Testis (tissue), 5 donors: ENCODE measurements at places on chromosomes 6 and 20. TPM values are rescaled to one million over a fixed set of nuclear protein-coding genes. Genes with fewer than 3 reads are reported as not detected.

GRCh38 chr6:2625581-2625980 is 125.1 kb downstream of the MYLK4 start:
- DNase-seq: no peak

- peak; percentile 76 for DNase-seq
Observed at GRCh38 chr6:27894839-27895762, 17.1 kb downstream of the OR2B2 start.

DNA sequence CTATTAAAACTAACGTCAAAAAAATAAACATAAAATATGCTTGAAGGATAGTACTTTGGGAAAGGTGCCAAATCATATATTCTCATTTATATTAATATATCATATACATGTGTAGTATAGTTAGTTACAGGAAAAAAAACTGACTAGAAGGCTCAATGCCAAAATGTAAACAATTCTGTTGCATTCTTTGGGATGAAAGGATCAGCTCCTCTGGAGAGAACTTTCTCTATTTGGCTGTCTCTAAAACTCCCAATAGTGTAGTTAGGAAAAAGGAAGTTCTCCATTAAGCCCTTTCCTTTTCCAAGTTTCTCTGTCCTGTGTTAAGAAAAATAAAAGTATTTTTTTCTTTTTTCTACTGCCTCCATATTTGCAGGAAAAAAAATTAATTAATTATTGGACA is 86.5 kb upstream of the BTN3A2 start:
- no peak for DNase-seq

DNA sequence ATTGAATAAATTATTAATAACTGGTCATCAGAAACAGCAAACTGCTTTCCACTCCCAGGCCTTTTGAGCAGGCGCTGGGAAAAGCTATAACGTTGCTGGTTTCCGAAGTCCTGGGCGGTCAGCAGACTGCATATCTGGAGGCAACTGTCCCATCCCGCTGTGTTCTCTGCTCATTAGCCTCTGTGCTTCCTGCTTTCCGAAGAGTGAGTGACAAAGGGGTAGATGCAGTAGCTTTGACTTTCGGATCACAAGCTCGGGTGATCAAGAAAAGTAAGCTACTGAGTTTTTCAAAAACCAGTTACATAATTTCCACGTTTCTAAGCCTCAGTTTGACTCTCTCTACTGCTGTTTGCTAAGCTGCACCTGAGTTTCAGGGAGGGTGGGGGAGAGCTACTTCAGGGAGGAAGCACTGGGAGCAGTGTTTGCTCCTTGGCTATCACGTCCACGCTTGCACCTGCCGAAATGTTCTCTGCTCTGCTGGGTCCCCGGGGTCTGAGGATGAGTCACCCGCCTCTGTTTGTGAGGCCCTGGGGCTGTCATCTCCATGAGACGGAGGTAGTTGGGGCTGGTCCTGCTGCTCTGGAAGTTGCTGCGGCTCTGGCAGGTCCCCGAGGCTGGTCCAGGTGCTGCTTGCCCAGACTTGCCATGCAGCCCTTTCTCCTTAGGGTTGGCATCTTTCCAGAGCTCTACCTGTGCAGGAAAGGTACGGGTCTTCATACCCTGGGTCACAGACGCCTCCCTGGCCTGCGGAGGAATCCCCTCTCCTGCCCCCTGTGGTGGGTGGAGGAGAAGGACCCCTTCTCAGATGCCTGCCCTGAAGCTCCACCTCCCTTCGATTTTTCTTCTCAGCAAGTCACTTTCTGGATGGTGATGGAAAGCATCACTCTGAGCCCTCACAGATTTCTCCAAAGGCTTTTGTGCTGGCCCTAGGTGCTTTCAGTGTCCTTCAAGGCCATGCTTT is 220.0 kb downstream of the QKI start:
- no peak for DNase-seq

GRCh38 chr20:43531091-43531443 is 23.6 kb downstream of the L3MBTL1 start:
- no peak for DNase-seq

Gene PLCB1
- total RNA-seq: 9.8 TPM

DNA sequence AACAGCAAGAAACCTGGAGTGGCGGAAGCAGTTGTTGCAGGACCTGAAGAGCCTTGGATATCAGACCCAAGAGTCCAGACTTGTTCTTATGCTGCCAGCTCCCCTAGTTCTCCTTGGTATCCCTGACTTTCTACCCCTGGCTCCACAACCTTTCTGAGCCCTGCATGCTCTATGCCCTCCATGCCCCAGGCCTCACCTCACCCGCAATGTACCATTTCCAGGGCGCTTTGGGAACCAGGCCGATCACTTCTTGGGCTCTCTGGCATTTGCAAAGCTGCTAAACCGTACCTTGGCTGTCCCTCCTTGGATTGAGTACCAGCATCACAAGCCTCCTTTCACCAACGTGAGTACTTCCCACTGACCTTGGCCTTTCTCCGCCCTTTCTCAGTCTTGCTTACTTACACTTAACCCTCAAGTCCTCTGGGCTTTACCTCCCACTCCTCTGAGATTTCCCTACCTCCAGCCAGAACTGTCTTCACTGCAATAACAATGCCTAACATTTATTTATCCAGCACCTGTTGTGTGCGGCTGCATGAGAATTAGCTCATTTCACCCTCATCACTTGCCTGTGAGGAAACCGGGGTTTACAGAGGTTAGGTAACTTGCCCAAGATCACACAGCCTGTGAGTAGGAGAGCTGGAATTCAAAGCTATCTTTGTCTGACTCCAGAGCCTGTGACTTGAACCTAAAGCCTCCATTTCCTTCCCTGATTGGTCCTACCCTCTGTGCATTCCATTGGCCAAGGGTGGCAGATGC is 2.3 kb downstream of the POFUT1 start:
- DNase-seq: no peak

Gene TCP11
- 193 TPM for total RNA-seq

- DNase-seq: no peak
Observed at GRCh38 chr20:32858189-32858588, 534 bp upstream of the EFCAB8 start.

- no peak for DNase-seq
Observed at GRCh38 chr6:115575285-115575684, 485.4 kb downstream of the FRK start.

GRCh38 chr6:118744261-118744941 is 93.0 kb upstream of the CEP85L start:
- DNase-seq: no peak

Gene HLA-DOA
- 1.7 TPM for total RNA-seq

GRCh38 chr6:16751251-16751946 is 9.9 kb downstream of the ATXN1 start:
- DNase-seq: no peak

- peak; percentile 93 for DNase-seq
Observed at GRCh38 chr6:2876210-2877056, 26.7 kb downstream of the SERPINB9 start.

DNA sequence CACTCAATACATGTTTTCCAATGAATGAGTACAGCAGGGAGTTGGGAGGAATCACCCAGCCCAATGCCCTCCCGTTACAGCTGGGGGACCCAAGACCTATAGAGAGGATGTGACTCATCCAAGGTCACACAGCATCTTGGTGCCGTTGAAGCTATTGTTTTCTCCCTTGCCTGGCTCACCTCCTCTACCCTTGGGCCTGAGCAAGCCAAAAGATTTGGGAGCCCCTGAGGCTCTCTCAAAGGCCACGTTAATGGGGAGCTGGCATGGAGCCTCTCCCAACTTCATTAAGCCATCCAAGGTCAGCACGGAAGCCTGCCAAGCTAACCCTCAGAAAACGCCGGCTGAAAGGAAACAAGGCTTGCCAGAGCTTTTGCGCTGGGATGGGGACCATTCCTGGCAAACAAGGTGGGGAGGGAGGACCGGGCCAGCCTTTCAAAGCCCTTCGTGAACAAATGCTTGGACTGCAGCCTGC is 30.4 kb downstream of the KCNB1 start:
- DNase-seq: peak; percentile 42

DNA sequence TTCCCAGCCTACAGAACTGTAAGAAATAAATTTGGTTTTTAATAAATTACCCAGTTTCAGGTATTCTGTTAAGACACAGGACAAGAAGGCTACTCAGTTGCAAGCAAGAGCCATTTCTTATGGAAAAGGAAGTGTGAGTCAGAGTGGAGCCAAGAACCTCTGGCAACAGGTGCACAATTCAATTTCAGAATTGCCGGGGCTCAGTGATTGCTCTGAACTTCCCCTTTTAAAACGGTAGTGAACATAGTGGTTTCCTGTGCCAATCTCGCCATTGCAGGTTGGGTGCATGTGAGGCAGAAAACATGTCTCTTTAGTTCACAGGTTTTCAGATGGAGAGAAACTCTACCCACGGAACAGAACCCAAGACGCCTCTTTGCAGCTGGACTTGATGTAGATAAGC is 16.4 kb downstream of the PIGT start:
- DNase-seq: no peak

GRCh38 chr20:10115021-10115420 is 80.2 kb downstream of the ANKEF1 start:
- no peak for DNase-seq

- DNase-seq: no peak
Observed at GRCh38 chr6:121800047-121800446, 364.6 kb downstream of the GJA1 start.

- DNase-seq: no peak
Observed at GRCh38 chr6:69155467-69155866, 520.4 kb downstream of the ADGRB3 start.

DNA sequence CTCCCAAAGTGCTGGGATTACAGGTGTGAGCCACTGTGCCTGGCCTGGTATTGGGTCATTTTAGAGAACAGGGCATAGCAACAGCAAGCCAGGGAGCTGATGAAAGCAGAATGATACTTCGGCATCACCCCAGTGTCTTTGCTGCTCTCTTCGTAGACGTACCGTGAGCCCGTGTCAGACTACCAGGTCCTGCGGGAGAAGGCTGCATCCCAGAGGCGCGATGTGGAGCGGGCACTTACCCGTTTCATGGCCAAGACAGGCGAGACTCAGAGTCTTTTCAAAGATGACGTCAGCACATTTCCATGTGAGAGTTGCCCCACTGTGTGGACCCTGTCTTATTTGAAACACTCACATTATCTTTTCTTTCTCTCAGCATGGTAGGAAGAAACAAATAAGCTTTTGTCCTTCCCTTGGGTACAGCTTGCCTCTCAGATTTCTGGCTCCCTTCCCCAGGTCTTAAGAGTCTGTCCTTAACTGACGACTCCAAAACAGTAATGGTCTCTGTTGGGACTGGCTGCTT is 15.9 kb downstream of the TAF8 start:
- DNase-seq: no peak

DNA sequence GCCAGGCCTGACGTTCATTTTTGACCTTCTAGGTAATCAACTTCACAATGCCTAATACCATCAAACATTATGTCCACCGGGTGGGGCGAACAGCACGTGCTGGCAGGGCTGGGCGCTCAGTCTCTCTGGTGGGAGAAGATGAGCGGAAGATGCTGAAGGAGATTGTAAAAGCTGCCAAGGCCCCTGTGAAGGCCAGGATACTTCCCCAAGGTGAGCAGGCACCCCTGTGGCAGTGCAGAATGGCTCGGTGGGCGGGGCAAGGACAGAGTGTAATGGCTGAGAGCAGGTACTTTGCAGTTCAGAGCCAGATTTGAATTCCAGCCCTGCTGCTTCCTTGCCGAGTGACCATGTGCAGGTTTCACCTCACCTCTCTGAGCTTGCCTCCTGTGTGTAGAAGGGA is 17.1 kb downstream of the DDX27 start:
- no peak for DNase-seq

Gene KCNB1
- total RNA-seq: 4.6 TPM

GRCh38 chr6:132063738-132064137 is 112.6 kb upstream of the CCN2 start:
- DNase-seq: no peak

GRCh38 chr6:126662966-126663365 is 323.1 kb downstream of the CENPW start:
- DNase-seq: no peak

DNA sequence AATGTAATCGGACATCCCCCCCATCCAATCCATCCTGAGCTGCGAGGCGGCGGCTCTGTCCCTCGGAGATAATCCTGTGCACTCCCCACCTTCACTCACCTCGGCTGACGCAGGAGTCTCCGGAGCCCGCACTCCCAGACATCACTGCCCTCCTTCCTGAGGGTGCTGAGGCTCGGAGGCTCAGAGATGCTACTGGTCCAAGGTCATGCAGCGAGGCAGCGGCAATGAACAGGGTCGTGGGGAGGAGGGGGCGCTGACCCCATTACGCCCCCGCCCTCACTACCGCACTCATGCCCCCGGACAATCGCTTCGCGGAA is 485 bp downstream of the ADISSP start:
- DNase-seq: no peak

Gene VGLL2
- 1.7 TPM for total RNA-seq

Gene ECT2L
- total RNA-seq: 0.19 TPM

GRCh38 chr6:11222385-11223277 is 9.8 kb downstream of the NEDD9 start:
- no peak for DNase-seq

GRCh38 chr6:56424064-56424463 is 176.7 kb upstream of the COL21A1 start:
- DNase-seq: no peak

GRCh38 chr6:5899216-5900045 is 107.3 kb downstream of the NRN1 start:
- no peak for DNase-seq

- no peak for DNase-seq
Observed at GRCh38 chr6:100230115-100230952, 234.4 kb downstream of the SIM1 start.

DNA sequence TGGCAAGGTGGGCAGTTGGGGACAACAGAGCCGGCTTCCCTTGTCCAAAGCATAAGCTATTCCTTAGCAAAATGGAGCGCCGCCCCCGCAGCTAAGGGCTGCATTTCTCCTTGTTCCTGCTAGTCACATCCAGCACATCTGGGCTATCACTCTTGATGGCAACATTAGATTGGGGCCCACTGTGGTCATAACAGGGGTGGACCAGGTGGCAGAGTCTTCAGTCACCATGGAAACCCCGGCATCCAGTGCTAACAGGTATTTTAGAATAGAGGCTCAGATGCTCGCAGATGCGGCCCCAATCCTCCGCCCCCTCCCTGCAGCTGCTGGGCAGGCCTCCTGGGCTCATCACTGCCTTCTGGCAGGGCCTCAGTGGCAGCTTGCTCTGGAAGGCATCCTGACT is 168.2 kb upstream of the PROKR2 start:
- no peak for DNase-seq

DNA sequence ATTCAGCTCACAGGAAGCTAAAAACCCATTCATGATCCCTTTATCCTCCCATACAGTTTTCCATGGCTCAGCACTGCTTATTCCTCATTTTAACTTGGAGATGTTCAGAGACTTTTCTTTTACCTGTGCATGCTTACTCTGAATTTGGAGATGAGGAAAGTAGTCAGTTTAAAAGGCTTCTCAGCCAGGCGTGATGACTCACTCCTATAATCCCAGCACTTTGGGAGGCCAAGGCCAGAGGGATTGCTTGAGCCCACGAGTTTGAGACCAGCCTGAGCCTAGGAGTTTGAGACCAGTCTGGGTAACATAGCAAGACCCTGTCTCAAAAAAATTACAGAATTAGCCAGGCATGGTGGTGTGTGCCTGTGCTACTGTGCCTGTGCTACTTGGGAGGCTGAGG is 30.3 kb upstream of the TMEM217 start:
- DNase-seq: no peak

GRCh38 chr6:166586424-166587156 is at the start of gene RAMACL:
Gene RAMACL, minus strand, starts transcription at chr6:166586678. Its CDS starts 201 bp downstream, at chr6:166586477.
- DNase-seq: peak; percentile 67

- DNase-seq: no peak
Observed at GRCh38 chr6:30282522-30282921, 44.2 kb upstream of the TRIM39 start.

- no peak for DNase-seq
Observed at GRCh38 chr6:54481091-54481490, 172.8 kb downstream of the TINAG start.
